ENCODE measurements at places on chromosomes 4 and X. TPM values are rescaled to one million over a fixed set of nuclear protein-coding genes. Genes with fewer than 3 reads are reported as not detected.

APLN gene
- total RNA-seq = 2.2 TPM

CXCL9 gene
- not detected for total RNA-seq

TTC29 gene
- 7.8 TPM for total RNA-seq

CORIN gene
- total RNA-seq = 0.20 TPM

FAM47A gene
- total RNA-seq = not detected

HS6ST2 gene
- total RNA-seq = 6.8 TPM

PITX2 gene
- total RNA-seq = 0.15 TPM

ELF2 gene
- 53.0 TPM for total RNA-seq

INTU gene
- 13.6 TPM for total RNA-seq

MND1 gene
- total RNA-seq = not detected

PARM1 gene
- total RNA-seq = 5.2 TPM

C4orf50 gene
- total RNA-seq = 0.10 TPM

DDX60 gene
- 31.6 TPM for total RNA-seq

ADAMTS3 gene
- total RNA-seq = 4.6 TPM

TXK gene
- 0.20 TPM for total RNA-seq

SPANXA2 gene
- total RNA-seq = not detected

FAM184B gene
- total RNA-seq = not detected

USP26 gene
- total RNA-seq = not detected

All from ovary (tissue), 10 donors.